A549 treated with DMSO at 1 μM for 4 hours (cell line): ENCODE measurements at places on chromosomes 11 and 22. TPM values are rescaled to one million over a fixed set of nuclear protein-coding genes. Genes with fewer than 3 reads are reported as not detected.

Gene BRMS1
- total RNA-seq = 81.4 to 99.0 TPM (median 87.3 TPM) in 5 replicates

Gene F2
- total RNA-seq = 1.9 to 3.1 TPM (median 2.1 TPM) in 5 replicates

Gene RCE1
- 31.9 to 50.1 TPM (median 41.4 TPM) in 5 replicates for total RNA-seq

Gene MYRF
- 16.3 to 22.1 TPM (median 20.9 TPM) in 5 replicates for total RNA-seq

Gene RASL10A
- total RNA-seq = 0.10 to 0.46 TPM (median 0.28 TPM) in 4 of 5 replicates, not detected in the other
